Naive thymus-derived CD8-positive, alpha-beta T cell (primary cell): ENCODE measurements at places on chromosomes 5 and 9. TPM values are rescaled to one million over a fixed set of nuclear protein-coding genes. Genes with fewer than 3 reads are reported as not detected.

DNA sequence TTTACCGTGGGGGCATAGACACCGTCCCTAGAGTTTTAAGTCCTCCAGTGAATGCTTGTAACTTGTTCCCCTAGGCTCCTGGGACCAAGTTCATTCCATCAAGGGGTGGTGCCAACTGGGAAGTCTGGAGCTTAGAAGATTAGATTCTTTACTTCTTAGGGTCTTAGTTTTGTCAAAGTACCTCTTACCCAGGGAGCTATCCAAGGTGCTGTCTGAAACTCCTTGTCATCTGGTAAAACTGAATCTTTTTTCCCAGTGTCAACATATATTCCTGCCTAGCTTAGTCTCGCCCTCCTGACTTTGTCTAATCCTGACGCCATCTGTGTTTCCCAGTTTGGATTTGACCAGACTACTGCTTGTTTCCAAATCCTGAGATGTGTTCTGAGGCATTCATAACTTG, 41.6 kb downstream of the MAMDC2 start:
- no peak for DNase-seq

Gene PRKAA1
- total RNA-seq: 115 TPM

GRCh38 chr9:109797509-109797908, 17.5 kb downstream of the PALM2AKAP2 start:
- DNase-seq: no peak

Gene CCL28
- 24.8 TPM for total RNA-seq

DNA sequence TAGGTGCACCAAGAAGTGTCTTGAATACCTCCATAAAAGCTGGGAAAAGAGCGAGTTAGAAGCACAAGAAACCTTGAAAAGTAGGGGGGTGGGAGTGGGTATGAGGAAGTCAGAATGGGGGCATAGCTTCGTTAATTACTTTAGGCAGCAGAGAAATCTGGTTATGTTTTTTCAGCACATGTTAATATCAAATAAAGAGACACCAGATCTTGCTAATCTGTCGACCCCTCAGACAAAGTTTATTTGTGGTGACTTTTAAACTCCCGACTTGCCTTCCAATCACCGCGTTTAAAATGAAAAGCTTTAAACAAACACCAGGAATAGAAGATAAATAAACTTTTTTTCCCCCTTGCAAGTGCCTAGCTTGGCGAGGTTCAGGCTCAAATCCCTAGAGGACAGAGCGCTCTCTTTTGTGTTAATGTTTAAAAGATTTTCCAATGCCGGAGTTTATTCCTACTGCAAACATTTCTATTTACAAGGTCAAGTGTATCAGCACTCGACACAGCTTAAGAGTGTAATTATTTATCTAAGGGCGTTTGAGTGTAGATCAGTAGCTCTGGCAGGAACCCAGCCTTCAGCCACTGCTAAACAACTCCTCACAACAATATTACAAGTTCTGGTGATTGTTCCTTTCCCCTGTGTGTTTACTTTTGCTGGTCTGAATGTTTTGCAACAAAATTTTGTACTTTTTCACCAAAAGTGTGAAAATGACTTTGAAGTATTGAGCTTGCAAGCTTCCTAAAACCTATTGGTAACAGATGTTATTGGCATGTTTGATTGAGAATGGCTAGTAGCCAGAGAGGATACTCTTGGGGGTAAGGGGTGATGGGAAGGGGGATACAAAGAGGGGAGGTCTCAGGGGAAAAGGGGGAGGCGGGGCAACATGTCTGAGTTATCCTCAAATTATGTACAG, 3.8 kb downstream of the GAS1 start:
- no peak for DNase-seq

Gene SHISAL2B
- not detected for total RNA-seq

DNA sequence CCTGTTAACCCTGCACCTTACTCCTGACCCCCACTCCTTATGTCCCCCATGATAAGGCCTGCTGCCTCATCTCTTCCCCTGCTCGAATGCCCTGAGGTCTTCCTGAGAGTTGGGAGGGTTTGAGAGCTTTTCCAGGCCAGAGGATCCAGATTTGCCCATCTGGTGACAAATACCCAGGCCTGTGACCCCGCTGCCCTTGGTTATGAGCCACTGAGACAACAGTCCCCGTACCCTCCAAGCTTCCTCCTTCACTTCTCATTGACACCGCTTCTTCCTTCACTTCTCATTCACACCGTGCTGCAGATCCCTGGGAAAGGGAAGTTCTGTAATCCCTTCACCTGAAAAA, 593 bp downstream of the GM2A start:
- DNase-seq: no peak

GRCh38 chr5:89407054-89407453, 524.1 kb upstream of the MEF2C start:
- no peak for DNase-seq

DNA sequence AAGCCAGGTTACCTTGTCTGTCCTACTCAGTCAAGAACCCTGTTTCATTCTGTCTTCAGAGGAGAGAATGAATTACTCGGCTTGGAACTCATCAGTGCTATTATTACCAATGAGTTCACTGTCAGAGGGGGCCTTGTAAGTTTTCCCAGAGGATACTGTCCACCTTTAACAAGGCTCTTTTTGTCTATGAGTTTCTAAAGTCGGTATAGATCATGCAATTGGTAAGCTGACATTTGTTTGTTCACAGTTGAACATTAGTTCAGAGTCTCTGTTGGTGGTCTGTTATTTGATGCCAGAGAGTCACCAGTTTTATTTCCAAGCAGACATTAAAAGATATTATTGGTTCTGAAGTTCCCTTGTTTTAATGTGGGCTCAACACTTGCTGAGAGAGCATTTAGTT, 58.1 kb upstream of the DHFR start:
- no peak for DNase-seq

DNA sequence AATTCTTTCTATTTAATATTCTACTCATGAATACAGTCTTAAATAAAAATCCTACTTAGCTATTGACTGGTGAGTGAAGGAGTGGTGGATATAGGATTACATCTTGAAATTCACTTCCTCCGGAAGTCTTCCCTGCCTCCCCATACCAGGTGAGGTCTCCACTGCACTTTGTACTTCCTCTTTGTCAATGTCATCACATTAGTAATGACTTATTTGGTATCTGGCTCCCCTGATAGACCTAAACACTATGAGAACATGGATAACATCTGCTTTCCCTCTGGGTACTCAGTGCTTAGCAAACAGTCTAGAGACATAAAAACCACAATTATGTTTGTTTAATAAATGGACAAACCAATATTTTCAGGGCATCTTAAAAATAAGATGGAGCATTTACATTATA, 532.1 kb downstream of the PDE4D start:
- DNase-seq: no peak

Gene AK1
- total RNA-seq: 52.2 TPM

- DNase-seq: no peak
Observed at GRCh38 chr5:174729075-174729680, 4.8 kb downstream of the MSX2 start.

- no peak for DNase-seq
Observed at GRCh38 chr5:93993161-93993560, 251.8 kb upstream of the POU5F2 start.

Gene PALM2AKAP2
- not detected for total RNA-seq

Gene PCDHGA3
- not detected for total RNA-seq

- DNase-seq: no peak
Observed at GRCh38 chr5:161380486-161380885, 166.0 kb downstream of the GABRB2 start.

GRCh38 chr5:105413406-105413990, 1850.9 kb upstream of the NUDT12 start:
- no peak for DNase-seq

- DNase-seq: no peak
Observed at GRCh38 chr5:74054139-74054538, 428.1 kb downstream of the ARHGEF28 start.

GRCh38 chr5:141778206-141778605, 96.2 kb upstream of the ARAP3 start:
- DNase-seq: no peak

Gene IL7R
- 1,437 TPM for total RNA-seq

DNA sequence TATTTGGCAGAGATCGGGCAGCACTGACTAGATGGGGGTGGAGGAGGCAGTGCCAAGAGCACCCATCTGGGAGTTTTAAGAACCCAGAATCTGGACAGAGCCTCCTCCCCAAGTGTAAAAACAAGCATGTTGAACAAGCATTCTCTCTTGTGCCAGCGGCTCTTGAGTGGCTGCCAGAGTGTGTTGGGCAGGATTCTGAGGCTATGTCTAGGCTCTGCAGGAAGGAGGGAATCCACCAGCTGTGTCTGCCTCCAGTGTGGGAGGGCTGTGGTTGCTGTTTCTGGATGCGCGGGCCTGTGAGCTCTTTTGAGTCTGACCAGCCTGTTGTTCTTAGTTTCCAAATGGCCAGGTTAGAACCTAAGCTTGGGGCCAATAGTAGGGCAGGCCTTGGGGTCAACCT, 39.8 kb downstream of the HMCN2 start:
- DNase-seq: no peak

DNA sequence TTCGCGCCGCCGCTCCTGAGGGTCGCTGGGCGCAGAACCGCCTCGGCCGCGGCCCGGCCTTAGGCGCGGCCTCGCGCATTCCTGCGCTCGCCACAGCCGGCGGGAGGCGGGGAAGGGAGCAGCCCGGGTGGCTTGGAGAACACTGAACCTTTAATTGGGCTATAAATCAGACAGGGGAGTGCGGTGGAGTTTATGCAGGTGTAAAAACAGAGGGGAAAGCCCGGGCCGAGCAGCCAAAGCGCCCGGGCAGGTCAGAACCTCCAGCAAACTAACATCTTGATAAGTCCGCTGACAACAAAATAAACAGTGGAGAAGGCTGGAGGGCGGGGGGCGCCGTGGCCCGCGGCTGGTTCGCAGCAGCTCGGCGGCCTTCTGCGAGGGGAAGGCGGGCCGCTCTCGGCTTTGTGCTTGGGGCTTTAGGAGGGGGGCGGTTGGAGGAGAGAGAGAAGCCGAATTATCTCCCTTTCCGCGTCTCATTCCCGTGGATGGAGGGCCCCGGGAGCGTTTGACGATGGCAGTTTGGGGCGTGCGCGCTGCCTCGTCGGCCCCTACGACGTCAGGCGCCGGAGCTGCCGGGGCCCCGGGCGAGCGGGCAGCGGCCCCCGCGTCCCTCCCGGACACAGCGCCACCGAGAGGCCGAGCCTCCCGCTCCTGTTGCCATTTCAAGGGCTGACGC, 11.3 kb downstream of the FOXD1 start:
- no peak for DNase-seq
